ENCODE measurements at places on chromosomes 13 and 19.
A peak's percentile ranks its signal among the peaks of the same experiment; 100 is the strongest.

GRCh38 chr19:56973713-56974555 is 133.4 kb upstream of the PEG3 start:
- DNase-seq = no peak

DNA sequence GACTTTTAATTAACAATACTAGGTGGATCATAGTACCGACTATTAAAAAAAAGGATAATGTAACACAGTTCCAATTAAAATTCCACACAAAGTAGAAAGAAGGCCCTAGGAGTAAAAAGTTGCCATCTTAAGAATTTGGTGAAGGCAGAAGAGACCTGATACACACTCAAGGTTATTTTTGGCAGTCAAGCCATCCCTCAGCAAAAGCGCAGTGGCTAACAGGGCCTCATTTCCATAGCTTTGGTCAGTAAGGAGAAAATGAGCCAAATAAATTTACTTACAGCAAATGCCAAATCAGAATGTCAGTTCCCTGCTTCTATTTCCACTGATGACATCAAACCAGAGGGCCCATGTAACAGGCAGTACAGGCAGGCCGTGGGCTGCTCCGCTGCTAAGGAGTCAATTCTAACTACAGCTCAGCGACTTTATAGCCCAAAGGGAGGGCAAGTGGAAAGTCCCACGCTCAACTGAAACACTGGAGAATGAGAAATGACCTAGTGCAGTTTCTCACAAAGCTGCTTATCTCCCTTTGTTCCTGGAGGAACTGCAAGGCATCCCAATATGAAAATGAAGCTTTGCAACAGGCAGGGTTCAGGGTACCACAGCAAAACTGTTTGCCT is 6.3 kb downstream of the ARGLU1 start:
- DNase-seq = peak; percentile 68

GRCh38 chr19:21824679-21825078 is 11.3 kb downstream of the ZNF43 start:
- no peak for DNase-seq

DNA sequence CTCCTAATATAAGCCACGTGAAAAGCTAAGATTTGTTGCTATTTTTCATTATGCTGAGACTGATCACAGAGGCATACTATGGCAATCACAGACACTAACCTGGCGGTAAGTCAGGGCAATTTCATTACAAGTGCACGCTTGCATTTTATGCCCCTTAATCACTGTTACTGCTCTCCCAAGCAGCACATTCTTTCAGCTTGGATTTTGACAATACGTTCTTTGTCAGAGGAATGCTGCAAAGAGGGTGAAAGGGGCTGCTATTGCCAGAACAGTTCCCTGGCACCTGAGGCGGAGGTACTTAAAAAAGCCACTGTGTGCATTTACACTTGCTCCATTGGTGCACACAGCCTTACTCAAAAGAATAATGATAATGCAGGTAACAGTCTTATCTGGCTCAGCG is 346.6 kb downstream of the RFC3 start:
- no peak for DNase-seq

Data from activated T-cell treated with anti-CD3 and anti-CD28 coated beads, Interleukin-2, amount 50 U/mL, for 48 hours (primary cell).